ENCODE measurements at places on chromosomes 4 and X. TPM values are rescaled to one million over a fixed set of nuclear protein-coding genes. Genes with fewer than 3 reads are reported as not detected.

DNA sequence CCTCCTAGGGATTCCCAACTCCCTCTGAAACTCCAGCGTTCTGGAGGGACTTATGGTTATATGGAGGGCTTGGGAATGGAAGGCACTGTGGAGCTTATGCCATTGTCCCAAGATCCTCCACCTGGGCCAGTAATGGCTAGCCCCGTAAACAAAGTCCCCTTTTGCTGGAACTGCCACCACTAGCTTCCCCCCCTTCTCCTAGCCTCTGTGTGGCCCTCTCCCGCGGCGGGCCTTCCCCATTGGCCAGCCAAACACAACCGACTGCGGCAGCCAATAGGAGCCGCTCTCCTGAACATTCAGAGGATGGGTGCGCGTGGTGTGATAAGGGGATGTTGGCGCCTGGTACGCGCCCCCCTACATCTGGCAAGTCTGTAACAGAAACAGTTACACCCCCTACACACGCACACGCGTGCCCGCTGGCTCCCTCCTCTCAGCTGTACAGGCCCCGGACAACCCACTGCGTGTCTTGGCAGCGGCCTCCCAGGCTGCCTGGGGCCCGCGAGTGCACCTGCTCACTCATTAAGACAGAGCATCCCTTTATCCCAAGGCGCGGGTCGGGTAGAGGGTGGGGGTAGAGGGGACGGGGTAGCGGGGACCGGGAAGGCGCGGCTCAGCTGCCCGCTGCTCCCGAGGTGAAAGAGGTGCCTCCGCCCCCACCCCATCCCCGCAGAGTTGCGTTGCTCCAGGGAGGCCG is 863 bp upstream of the RAB33A start:
- peak; percentile 45 for DNase-seq

- DNase-seq = no peak
Observed at GRCh38 chr4:68176500-68176899, 46.8 kb upstream of the TMPRSS11F start.

- no peak for DNase-seq
Observed at GRCh38 chrX:66684196-66684595, 45.3 kb upstream of the EDA2R start.

The F8 gene
- 1.3 TPM for total RNA-seq

All from activated T-cell treated with anti-CD3 and anti-CD28 coated beads, Interleukin-2, amount 50 U/mL, for 4 hours (primary cell).